ENCODE measurements at places on chromosomes 1 and 21. TPM values are rescaled to one million over a fixed set of nuclear protein-coding genes. Genes with fewer than 3 reads are reported as not detected.

GRCh38 chr21:31546443-31547170 is 112.9 kb upstream of the SOD1 start:
- no peak for DNase-seq
- no peak overlapping the region for H3K4me3 ChIP-seq

- no peak for DNase-seq
- no peaks in the 10 kb centered on the region for H3K4me1 ChIP-seq
- H3K27me3 ChIP-seq = no peaks in the 10 kb centered on the region
- H3K27ac ChIP-seq = no peak overlapping the region
These were observed 43.8 kb downstream of the RBM11 start for GRCh38 chr21:14259747-14260146.

DNA sequence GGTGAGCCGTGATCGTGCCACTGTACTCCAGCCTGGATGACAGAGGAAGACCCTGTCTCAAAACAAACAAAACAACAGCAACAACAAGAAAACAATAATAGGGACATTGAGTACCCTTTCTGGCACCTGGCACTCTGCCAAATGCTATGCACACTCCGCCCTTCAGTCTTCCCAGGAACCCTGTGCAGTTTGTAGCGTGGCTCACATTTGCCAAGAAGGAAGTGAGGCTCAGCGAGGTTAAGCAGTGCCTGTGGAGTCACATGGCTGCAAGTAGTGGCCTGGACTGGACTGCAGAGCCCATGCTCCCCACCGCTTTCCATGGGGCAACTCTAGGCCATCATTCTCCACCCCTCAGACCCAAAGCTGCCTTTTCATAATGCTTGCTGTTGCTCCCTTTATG is 5.3 kb upstream of the EVA1B start:
- no peaks in the 10 kb centered on the region for H3K27me3 ChIP-seq
- peaks cover 9% of the 10 kb centered on the region for H3K4me1 ChIP-seq
- H3K36me3 ChIP-seq = no peaks in the 10 kb centered on the region

DNA sequence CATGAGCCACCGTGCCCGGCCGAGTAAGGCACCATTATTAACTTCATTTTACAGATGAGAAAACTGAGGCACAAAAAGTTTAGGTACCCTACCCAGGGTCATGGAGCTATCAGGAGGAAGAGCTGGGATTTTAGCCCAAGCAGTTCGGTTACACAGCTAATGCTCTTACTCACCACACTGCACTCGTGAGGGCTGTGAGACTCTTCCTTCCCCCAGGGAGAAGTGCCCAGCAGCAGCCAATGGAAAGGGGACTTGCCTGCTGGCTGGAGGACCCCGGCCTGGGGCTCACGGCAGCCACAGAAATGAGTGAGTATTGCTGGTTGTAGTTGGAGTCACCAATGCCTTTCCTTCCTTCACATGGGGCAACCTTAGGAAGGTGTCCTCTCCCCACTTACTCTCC is 5.2 kb upstream of the CSF1 start:
- H3K27ac ChIP-seq = no peak overlapping the region
- H3K4me3 ChIP-seq = no peak overlapping the region
- no peaks in the 10 kb centered on the region for H3K36me3 ChIP-seq
- peaks cover 6% of the 10 kb centered on the region for H3K4me1 ChIP-seq
- H3K27me3 ChIP-seq = no peaks in the 10 kb centered on the region

GRCh38 chr1:66090859-66091457 is 298.3 kb downstream of the PDE4B start:
- H3K4me1 ChIP-seq = no peaks in the 10 kb centered on the region
- no peak overlapping the region for H3K27ac ChIP-seq
- no peaks in the 10 kb centered on the region for H3K36me3 ChIP-seq
- no peaks in the 10 kb centered on the region for H3K27me3 ChIP-seq
- H3K4me3 ChIP-seq = no peak overlapping the region

Gene SMYD2
- 10.9 TPM for total RNA-seq
